Stimulated activated CD8-positive, alpha-beta memory T cell treated with anti-CD3 and anti-CD28 coated beads, Interleukin-7, amount 100 ng/mL, for 1 hour (primary cell): ENCODE measurements at places on chromosomes 2 and 18.

GRCh38 chr2:7835693-7836680 is 845.9 kb upstream of the ID2 start:
- DNase-seq: no peak

DNA sequence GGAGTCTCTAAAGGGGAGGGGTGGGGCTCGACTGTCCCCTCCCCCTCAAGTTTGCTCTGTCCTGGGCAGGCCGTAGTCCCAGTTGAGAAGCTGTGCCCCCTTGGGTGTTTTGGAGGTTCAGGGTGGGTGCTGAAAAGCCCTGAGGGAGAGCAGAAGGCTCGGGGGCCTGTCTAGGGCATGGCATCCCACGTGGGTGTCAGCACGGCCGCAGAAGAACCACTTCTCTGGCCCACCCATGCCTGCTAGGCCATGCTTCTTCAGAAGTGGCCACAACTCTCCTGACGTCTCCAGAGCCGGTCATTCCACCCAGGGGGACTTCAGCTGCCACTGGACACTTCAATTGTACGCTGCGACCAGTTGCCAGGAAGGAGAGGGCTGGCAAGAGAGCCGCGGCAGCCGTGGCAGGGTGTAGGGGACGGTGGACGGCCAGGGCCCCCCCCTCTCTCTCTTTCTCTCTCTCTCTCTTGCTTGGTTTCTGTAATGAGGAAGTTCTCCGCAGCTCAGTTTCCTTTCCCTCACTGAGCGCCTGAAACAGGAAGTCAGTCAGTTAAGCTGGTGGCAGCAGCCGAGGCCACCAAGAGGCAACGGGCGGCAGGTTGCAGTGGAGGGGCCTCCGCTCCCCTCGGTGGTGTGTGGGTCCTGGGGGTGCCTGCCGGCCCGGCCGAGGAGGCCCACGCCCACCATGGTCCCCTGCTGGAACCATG is at the start of gene INPP5D:
Gene INPP5D, plus strand, starts transcription at position 546 of the 704 bp plus-strand sequence. Its CDS starts 137 bp downstream, at position 683.
- DNase-seq: peak; percentile 54

- no peak for DNase-seq
Measured at GRCh38 chr2:72034353-72035095, 113.1 kb downstream of the CYP26B1 start.

DNA sequence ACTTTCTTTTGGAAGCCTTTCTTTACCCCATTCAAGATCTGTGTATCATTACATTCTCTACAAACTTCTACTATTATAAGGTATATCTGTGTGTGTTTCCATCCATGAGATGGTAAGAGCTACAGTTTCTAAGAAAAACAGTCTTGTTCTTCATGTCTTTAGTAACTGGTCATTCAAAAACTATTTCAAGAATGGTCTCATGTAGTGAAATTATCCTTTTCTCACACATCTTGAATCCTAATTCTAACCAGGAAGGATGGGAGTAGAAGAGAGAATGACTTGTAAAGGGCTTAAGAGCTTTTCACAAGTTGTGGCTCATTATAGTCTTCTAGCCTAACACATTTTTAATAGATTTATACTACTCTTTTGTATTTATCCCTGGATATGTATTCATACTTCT is 47.3 kb downstream of the ROCK1 start:
- no peak for DNase-seq

DNA sequence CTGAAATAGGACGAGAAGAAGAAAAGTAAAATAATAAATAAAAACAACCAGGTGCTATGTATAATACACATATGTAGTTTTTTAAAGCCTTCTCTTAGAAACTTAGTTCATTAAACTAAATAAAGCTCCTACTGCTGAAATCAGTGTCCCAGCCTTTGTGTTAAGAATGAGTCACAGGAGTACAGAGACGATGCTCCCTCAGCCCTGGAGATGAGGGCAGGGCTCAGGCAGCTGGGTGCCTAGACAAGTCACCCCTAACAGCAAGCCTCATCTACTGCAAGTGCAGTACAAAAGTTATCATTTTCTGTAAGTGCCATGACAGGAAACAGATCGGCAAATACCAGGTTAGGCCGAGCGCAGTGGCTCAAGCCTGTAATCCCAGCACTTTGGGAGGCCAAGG is 18.2 kb downstream of the KIDINS220 start:
- DNase-seq: no peak

GRCh38 chr2:210363876-210364275 is 48.9 kb upstream of the MYL1 start:
- no peak for DNase-seq

- no peak for DNase-seq
Measured at GRCh38 chr2:202378001-202378400, 1.9 kb downstream of the BMPR2 start.

GRCh38 chr2:20473128-20473527 is 26.3 kb downstream of the RHOB start:
- DNase-seq: no peak

- DNase-seq: no peak
Measured at GRCh38 chr2:45992021-45992740, 305.0 kb upstream of the EPAS1 start.

GRCh38 chr2:106124905-106125549 is 69.1 kb downstream of the UXS1 start:
- DNase-seq: no peak

- DNase-seq: no peak
Measured at GRCh38 chr18:45456090-45457021, 158.9 kb upstream of the SLC14A2 start.

DNA sequence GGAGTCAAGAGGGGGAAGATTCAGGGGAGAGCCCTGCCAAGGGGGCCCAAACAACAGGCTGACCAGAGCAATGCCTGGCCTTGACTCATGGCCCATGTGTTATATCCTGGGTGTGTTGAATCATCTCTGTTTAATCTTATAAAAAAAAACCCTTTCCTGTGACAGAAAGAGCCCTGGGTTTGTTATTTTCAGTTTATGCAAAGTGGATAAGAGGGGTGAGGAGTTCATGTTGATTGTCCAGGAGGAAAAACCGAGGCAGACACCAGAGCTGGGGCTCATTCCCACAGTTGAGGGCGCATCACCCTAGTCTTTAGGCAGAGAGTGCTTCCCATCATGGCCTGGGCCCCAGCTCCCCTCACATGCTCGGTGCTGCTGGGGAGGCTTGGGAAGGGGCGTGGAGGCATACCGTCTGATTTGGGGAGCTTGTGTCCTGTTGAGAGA is 30.9 kb upstream of the IL37 start:
- no peak for DNase-seq

DNA sequence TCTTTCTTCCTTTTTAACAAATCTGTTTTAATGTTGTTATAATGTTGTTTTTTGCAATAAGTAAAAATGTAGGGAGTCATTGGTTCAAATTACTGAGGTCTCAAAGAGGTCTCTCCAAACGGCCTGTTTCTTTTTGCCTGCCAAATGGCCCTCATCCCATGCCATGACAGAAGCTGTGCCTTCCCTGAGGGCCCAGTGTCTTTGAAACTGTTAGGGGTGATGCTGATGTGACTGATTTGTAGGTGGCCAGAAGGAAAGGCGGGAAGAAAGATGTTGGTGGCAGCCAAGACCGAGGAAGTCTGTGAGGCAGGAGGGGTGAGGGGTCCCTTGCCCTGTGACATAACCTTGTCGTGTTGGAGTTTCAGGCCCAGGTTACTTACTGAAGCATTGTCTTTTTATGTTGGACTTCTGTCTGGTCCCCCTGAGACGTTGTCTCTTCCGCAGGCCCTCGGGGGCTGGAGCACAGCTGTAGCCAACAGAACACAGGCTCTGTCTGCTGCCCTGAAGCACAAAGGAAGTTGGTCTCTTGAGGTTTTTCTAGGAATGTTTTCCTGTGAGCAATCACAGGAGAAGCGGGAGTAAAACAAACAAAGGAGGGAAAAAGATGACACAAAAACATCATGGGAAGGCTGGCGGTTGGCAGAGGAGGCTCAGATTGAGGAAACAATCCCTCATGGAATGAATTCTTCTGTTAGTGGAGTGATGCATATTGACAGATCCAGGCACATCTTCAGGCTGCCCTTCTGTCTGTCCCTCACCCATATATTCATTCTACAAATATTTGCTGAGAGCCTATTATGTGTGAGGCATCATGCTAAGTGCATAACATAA is 4.9 kb upstream of the ST3GAL5 start:
- no peak for DNase-seq

GRCh38 chr18:13218368-13218991 is at the start of gene LDLRAD4:
TSS of gene LDLRAD4 (plus strand) at chr18:13218760.
- peak; percentile 4 for DNase-seq

DNA sequence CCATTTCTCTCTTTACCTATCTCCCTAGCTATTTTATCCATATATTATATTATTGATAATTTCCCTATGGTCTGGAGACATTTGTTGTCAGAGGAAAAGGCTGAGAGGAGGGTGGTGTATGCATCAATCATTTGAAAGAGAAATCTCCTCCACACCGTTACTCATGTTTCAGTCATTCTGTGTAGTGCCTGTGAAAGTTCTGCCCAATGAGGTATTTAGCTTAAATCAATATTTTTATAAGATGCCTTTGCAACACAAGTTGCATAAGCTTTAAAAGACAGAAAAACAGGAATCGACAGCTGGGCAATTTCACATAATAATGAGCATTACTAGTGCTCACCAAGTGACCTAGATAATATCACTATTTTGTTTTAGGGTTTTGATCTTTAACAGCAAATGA is 363.7 kb upstream of the FSIP2 start:
- no peak for DNase-seq

DNA sequence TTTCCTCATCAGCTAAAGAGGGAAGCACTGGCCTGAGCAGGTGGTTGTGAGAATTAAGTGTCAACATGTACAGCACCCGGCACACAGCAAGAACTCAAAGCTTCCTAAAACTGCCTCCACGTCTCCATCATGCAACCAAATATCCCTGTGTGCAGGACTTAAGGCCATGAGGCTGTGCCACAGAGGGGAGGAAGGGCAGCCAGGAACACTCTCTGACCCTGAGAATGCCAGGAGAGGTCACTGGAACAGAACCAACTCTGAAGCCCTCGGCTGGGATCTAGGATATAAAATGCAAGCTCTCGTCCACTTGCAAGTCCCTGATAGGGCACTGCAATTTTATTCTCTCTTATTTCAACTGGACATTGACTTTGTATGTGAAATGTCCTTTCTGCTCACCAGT is 12.2 kb upstream of the NPAS2 start:
- DNase-seq: no peak

GRCh38 chr18:62777814-62778213 is 62.5 kb downstream of the PHLPP1 start:
- no peak for DNase-seq

DNA sequence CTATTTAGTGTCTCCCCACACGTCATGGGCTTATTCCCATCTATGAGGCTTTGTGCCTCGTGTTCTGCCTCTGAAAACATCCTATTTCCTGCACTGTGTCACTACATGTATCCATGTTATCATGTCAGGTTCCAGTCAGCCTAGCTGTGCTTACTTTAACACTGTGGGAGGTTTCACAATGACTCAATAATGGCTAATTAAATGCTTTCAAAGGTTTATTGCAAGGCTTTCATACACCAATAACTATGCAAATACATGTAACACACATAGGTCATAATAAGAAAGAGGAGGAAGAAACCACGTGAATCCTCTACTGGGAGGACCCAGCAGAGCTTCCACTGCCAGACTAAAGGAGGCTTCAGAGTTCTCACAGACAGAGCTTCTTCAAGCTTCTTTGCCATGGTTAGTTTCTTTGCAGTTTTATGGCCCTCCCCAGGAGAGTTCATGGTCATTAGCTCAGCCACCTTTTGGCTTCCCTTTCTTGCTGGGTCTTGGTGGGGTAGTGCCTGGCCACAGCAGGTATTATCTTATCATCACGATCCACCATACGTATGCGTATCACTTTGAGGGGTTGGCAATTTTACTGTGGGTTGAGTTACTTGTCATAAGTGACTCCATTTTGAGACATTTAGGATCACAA is 5.1 kb upstream of the COLEC12 start:
- no peak for DNase-seq

GRCh38 chr2:222722327-222722946 is 51.0 kb downstream of the MOGAT1 start:
- DNase-seq: no peak

- DNase-seq: no peak
Measured at GRCh38 chr2:33213244-33213643, 263.2 kb upstream of the RASGRP3 start.

GRCh38 chr18:62828091-62828640 is 112.8 kb downstream of the PHLPP1 start:
- DNase-seq: no peak

DNA sequence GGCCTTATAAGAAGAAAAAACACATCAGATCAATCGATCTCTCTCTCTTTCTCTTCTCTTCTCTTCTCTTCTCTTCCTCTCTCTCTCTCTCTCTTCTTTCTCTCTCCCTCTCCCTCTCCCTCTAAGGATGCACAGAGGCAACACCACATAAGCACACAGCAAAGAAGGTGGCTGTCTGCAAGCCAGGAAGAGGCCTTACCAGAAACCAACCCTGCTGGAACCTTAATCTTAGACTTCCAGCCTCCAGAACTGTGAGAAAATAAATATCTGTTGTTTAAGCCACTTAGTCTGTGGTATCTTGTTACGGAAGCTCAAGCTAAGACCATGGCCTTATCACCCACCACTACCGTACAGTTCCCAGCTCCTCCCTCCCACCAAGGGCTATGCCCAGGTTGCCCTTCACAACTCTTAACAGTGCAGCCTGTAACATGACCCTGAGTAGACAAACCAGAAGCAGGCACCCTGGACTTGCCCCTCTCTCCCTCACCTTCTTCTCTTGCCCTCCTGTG is 25.2 kb upstream of the TMEM237 start:
- no peak for DNase-seq

DNA sequence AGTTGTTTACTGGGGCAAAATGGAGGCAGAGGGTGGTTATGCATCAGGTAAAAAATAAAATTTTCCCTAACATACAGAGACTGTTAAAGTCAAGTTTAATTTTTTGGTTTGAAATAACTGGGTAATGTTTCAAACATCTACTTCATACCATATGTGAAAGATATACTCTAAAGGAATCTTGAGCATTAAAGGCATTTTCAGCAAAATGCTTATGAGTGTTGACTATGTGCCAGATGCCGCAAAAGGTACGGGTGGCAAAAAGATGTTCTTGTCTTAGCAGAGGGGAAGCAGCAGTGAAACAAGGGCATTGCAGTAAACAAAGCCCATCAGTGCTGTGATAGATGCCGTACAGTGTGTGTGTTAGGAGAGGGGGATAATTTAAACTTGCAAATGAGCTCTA is 263.1 kb upstream of the ID2 start:
- no peak for DNase-seq

DNA sequence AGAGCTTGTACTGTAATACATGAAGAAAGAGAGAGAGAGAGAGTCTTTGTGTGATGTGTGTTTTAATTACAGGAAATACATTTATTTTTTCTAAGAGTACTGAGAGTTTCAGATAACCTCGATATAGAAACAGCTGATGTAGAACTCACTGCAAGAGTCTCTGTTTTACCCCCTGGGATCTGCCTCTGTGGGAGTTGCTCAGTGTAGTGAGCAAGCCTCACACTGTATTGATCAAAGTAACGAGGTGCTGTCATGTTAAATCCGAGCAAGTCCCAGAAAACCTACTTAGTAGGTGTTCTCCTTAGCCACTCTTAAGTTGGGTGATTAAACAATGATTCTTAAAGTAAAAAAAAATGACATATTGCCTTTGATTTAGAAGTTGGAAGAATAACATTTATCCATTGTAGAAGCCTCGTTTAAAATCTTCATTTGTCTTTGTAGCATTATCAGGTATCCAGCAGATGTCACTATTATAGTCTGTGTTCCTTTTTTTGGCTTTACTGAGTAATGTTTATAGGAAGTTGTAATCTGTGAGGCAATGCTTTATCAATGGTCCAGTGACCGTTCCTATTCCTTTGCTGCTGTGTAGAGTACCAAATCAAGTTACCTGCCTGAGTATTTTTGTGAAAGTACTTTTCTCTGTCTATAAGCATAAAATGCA is 219.0 kb downstream of the MYO3B start:
- DNase-seq: no peak

GRCh38 chr2:170224692-170225294 is 46.8 kb downstream of the MYO3B start:
- no peak for DNase-seq
